Mammary epithelial cell (primary cell): ENCODE measurements at places on chromosomes 7 and 10. TPM values are rescaled to one million over a fixed set of nuclear protein-coding genes. Genes with fewer than 3 reads are reported as not detected.

The HSPA12A gene
- total RNA-seq: 10.8 TPM

The HIP1 gene
- 5.2 TPM for total RNA-seq

The UPK3B gene
- total RNA-seq: 0.67 TPM

The FMC1 gene
- total RNA-seq: 6.2 TPM

The COBL gene
- total RNA-seq: 3.0 TPM
